ENCODE measurements at places on chromosomes 3 and 15. TPM values are rescaled to one million over a fixed set of nuclear protein-coding genes. Genes with fewer than 3 reads are reported as not detected.

The SELENOT gene
- 74.7 TPM for total RNA-seq

The FSIP1 gene
- 0.42 TPM for total RNA-seq

The ZNF717 gene
- 7.2 TPM for total RNA-seq

The NTRK3 gene
- total RNA-seq = 4.4 TPM

The TM4SF18 gene
- total RNA-seq = 0.33 TPM

The SLC28A1 gene
- 0.24 TPM for total RNA-seq

The CHRNA7 gene
- 7.7 TPM for total RNA-seq

The SLC22A14 gene
- 0.12 TPM for total RNA-seq

The GPR27 gene
- 10.6 TPM for total RNA-seq

The GATA2 gene
- 17.7 TPM for total RNA-seq

The FETUB gene
- total RNA-seq = not detected

The UBR1 gene
- total RNA-seq = 22.2 TPM

The MYH15 gene
- total RNA-seq = 0.56 TPM

The MYD88 gene
- total RNA-seq = 2.1 TPM

The APPL1 gene
- total RNA-seq = 29.1 TPM

The ROBO2 gene
- 47.1 TPM for total RNA-seq

The NEK10 gene
- 1.1 TPM for total RNA-seq

All from cardiac muscle cell (in vitro differentiated cells and primary cell).